Lower lobe of right lung (tissue), 2 donors: ENCODE measurements at places on chromosomes 1 and 21.

DNA sequence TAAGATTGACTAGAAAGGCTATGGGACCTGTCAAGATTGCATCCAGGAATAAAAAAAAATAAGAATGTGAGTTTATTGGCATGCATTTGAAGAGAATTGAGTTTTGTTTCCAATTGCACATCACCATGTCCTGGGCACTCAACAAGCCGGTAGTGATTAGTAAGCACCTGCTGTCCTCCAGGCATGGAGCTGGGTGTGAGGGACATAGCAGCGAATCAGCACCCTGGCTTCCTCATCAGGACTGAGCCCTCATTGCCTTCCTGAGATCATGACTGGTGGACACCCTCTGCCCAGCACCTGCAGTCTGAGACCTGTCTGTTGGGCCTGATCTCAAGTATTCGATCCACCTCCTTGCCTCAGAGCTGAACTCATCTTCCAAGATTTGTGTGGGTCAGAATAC, 26.8 kb downstream of the S100A6 start:
- DNase-seq: no peak

GRCh38 chr1:212062832-212063438, 27.4 kb downstream of the DTL start:
- no peak for DNase-seq

DNA sequence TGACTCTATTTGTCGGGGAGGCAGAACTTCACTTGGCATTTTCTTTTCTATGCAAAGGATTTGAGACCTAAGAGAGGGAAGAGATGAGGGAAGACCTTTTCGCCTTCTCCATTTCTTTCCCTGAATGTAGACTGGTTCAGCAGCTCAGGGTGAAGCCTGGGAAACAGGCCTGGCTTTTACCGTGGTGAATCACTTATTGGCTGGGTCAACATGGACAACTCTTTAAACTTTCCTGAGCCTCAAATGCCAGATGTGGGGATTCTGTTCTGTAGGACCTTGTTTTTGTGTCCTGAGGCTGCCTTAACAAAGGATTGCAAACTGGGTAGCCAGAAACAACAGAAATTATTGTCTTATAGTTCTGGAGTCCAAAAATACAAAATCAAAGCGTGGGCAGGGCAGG, 455.8 kb upstream of the VAMP3 start:
- DNase-seq: no peak

- peak; percentile 81 for DNase-seq
Measured at GRCh38 chr1:182143825-182144645, 82.5 kb upstream of the ZNF648 start.

- no peak for DNase-seq
Measured at GRCh38 chr1:196517193-196517592, 91.0 kb downstream of the KCNT2 start.

DNA sequence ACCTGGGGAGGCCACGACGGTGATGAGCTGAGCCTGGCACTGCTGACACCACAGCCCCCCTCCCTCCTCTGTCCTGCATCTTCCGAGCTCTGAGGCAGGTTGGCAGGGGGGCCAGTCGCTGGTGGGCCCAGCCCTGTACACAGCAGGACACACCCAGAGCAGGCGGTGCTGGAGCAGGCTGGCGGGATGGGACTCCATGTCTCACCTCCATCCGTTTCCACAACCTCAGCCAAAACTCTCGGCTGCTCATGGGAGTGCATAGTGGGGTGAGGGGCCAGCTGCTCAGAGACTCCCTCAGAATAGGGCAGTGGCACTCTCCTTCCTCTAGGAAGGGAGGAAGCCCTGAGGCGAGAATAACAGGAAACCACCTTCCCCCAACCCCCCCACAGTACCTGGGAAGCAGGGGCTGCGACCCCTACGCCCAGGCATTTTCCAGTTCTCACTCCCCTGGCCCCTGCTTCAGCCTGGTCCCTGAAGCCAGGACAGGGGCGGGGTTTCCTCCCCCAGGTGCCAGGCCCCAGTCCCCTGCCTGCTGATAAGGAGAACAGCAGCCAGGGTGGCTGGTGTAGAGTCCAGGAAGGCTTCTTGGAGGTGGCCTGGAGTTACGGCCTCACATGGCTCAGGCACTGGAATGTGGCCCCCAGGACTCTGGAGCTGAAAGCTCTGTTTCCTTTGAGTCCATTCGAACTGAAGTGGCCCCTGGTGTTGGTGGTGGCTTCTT, 3.2 kb upstream of the IBA57 start:
- DNase-seq: peak; percentile 57

- DNase-seq: no peak
Measured at GRCh38 chr1:82820816-82821215, 1020.1 kb downstream of the ADGRL2 start.

- DNase-seq: no peak
Measured at GRCh38 chr1:8926707-8927694, 18.7 kb upstream of the CA6 start.

DNA sequence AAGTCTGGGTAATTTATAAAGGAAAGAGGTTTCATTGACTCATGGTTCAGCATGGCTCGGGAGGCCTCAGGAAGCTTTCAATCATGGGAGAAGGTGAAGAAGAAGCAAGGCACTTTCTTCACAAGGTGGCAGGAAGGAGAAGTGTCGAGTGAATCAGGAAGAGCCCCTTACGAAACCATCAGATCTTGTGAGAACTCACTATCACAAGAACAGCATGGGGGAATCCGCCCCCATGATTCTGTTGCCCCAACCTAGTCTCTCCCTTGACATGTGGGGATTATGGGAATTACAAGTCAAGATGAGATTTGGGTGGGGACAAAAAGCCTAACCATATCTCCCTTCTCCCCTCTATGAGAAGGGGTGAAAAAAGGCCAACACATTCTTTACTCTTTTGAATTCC, 11.2 kb upstream of the IVNS1ABP start:
- DNase-seq: no peak

DNA sequence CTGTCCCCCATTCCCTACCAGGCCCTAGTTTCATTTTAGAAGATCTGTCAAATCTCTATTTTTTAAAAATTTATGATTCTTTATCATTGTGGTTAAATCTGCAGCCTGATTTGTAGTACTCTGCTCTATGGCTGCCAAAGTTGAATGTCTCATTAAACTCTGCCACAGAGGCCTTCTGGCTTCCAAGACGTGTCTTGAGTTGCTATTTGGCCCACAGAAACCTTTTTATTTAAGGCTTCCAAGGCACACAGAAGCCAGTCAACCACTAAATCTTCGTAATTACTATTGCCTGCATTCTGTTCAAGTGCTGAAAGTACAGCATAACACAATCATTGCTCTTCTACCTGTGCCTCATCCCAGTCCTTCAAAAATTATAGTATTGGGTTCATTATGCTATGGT, 971.0 kb downstream of the NCAM2 start:
- DNase-seq: no peak

GRCh38 chr1:37999430-38000232, 5.7 kb downstream of the FHL3 start:
- peak; percentile 60 for DNase-seq

- DNase-seq: no peak
Measured at GRCh38 chr1:160459056-160459455, 58.7 kb downstream of the VANGL2 start.

GRCh38 chr1:22452481-22452957, 868 bp downstream of the ZBTB40 start:
- no peak for DNase-seq

- no peak for DNase-seq
Measured at GRCh38 chr1:78156805-78157521, 111.2 kb downstream of the GIPC2 start.

DNA sequence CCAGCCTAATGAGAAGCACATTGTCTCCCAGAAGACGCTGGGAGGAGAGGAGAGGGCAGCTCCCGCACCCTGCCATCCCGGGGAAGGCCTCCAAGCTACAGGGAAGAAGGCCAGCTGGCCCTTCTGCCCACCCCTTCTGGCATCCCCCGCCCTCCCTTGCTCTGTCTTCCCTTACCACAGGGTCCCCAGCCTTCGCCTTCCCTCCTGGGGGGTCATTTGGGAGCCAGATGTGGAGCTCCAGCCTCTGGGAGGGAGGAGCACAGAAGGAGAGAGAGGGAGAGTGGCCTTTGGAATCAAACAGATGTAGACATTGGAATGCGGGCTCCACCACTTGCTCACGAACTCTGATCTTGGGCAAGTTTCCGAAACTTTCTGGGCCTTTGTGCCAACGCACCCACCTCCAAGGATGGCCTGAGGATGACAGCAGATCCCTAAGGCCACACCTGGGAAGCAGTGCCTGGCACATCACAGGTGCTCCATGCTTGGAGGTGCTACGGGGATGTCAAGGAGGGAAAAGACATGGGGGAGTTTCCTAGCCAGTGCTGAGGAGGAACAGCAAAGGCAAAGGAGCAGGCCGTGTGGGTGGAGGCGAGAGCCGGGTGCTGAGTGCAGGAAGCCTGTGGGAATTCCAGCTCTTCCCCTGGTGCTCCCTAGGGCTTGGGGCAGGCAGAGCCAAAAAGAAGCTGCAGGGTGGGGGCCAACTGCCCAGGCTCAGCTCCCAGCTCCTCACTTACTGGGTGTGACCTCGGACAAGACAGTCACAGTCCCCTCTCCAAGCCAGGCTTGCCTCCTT, 23.1 kb upstream of the RSPO1 start:
- no peak for DNase-seq

DNA sequence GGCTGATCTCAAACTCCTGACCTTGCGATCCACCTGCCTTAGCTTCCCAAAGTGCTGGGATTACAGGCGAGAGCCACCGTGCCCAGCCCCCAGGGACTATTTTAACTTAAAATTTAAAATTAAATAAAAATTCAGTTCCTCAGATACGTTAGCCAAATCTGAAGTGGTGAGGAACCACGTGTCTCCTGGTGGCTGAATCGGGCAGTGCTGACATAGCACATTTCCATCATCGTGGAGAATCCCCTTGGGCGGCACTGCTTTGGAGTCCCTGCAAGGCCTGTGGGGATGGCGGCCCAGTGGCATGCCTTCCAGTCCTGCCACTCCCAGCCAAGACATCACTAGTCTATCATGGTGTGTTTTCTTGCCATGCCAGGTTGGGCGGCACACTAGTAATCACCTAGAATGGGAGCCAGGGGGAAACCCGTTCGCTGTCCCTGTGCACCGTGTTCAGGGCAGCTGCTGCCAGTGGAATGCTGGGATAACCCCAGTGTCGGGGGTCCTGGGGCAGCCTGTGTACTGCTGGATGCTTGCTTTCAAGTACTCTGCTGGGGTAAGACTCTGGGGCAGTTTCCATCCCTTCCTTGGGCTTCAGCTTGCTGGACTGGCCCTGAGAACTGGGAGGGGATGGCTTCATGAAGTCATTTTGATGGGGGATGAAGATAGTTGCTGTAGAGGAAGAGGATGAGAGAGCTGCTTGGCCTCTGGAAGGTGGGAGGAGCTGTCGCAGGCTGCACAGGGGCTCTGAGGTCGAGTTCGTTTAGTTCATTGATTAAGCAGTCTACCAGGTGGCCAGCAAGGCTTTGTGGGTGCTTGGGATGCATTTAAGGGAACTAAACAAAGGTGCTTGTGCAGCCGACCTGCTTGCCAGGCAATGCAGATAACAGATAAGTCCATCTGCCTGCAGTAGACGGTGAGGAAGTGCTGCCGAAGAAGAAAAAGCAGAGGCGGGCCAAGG, 4.6 kb downstream of the ZBTB48 start:
- no peak for DNase-seq

DNA sequence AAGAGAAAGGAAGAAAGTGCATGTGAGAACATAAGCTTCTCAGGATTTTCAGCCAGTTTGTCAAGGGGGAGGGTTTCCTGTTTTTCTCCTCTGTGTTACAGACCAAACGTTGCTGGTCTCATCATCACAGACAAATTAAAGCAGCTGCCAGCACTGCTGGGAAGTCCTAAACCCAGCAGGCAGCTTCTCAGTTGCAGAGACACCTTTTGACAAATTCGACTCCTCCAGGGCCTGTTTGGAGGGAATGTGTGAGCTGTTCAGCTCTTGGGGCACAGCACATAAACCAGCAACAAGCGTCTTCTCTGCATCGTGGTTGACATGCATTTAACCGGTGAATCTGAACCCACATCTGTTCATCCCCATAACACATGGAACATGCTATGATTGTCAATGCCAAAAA, 454.6 kb upstream of the RUNX1 start:
- no peak for DNase-seq

- peak; percentile 86 for DNase-seq
Measured at GRCh38 chr1:175192630-175193526, at the start of gene KIAA0040. TSS of gene KIAA0040 (minus strand) at chr1:175192776. CDS start at chr1:175161013, 31,763 bp downstream.

DNA sequence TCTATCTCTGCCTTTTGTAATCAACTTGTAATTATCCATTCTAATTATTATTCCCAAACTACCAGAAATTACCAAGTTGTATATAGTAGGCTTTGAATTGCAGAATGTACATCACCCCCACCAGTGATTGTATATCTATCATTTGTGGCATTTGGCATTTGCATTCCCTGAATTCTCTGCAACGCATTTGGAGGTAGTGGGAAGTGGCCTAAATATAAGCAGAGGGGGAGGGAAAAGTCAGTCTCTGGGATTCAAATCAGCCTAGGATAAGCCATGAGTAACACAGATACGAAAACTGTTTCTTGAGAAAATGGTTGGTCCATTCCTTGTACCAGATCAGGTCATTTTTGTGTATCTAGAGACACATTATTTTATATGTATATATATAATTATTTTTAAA, 20.7 kb downstream of the DDX20 start:
- no peak for DNase-seq

- no peak for DNase-seq
Measured at GRCh38 chr1:175479521-175480342, 263.7 kb downstream of the TNR start.

- DNase-seq: no peak
Measured at GRCh38 chr1:212302745-212303383, 17.7 kb downstream of the PPP2R5A start.

GRCh38 chr21:20373031-20373430, 625.2 kb upstream of the NCAM2 start:
- DNase-seq: no peak

DNA sequence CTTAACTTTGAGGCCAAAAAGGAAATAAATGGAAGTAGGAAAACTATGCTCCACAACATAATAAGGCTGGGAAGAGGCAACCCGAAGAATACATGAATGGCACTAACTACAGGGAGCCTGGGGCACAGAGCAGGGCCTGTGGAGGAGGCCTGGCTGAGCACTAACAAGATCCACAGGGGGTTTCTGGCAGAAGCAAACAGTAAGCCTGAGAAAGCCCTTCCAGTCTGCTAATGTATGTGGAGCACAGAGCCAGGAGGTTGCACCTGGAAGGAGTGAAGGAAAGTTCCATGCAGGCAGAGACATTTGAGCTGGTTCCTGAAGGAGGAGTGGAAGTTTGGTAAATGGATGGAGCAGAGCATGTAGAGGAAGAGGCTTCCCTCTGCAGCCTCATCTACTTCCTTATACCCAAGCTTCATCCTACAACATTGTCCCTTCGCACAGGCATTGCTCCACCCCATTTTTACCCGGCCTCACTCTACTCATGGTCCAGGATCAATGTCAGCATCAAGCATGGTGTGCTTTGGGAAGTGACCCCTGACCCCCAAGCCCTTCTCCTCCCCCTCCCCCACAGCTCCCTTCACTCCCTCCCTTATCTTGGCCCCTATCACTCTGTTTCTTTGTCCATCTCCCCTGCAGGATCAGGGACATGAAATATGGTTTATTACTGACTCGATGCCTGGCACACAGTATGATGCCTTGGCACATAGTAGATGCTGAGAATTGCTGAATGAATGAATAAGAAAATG, 23.3 kb downstream of the SHISA4 start:
- no peak for DNase-seq

DNA sequence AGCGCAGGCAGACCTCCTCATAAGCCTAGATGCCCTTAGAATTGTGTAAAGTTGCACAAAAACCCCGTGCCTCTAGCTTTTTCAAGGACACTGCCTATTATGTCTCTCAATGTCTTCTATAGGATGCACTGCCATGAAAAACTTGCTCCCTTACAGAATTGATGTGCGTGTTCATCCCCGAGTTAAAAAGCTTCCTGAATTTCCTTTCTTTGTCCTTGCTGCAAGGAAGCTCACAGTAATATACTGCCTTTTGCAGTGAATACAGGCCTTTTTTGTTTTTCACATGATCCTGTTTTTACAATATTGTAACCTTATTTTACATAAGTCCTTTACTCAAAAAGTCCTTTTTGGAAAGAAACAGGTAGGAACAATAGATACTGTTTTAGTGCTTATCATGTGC, 193.0 kb downstream of the TTLL7 start:
- no peak for DNase-seq
